ENCODE measurements at places on chromosomes 7 and 10.

DNA sequence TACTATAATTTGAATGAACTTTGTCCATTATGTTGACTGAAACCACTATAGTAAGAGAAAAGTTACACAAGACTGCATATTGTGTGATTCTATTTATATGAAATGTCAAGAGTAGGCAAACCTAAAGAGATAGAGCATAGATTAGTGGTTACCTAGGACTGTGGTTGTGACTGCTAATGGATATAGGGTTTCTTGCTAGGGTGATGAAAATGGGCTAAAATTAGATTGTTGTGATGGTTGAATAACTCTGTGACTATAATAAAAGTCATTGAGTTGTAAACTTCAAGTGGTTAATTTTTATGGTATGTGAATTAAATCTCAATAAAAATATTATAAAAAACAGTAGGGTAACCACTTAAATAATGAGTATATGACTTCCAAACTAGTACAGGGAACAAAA, 142.9 kb upstream of the AHR start:
- no peak for DNase-seq

GRCh38 chr10:100362570-100363496, 15.8 kb downstream of the SCD start:
- no peak for DNase-seq

- no peak for DNase-seq
Measured at GRCh38 chr10:95742485-95742884, 13.5 kb upstream of the ENTPD1 start.

DNA sequence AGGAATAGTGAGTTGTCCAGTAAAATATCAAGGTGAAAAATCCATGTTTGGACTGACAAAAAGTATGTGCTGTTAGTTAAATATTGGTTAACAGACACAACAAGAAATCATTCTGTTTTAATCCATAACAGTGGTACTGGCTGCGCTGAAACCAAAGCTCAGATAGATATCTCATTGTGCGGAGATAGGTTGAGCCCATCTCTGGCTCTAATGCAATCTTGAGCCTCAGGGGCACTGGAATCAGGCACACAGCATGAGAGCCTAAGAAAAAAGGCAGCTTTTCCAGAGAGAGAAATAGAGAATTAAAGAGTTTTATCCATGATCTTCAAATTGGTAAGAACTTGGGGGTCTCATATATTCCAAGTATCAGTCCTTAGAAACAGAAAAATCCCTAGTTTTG, 373.7 kb downstream of the HPSE2 start:
- DNase-seq, result no peak

- no peak for DNase-seq
Measured at GRCh38 chr10:26952094-26952493, 91.3 kb upstream of the ABI1 start.

Measured in GDM1 (cell line).